ENCODE measurements at places on chromosomes 11 and 22. TPM values are rescaled to one million over a fixed set of nuclear protein-coding genes. Genes with fewer than 3 reads are reported as not detected.

The UBQLN3 gene
- total RNA-seq: not detected

The SCUBE2 gene
- total RNA-seq: 0.52 TPM

The SLC6A5 gene
- total RNA-seq: not detected

The MUC5B gene
- 3.7 TPM for total RNA-seq

The ZC3H12C gene
- total RNA-seq: 7.9 TPM

The CECR2 gene
- 0.06 TPM for total RNA-seq

The HORMAD2 gene
- total RNA-seq: not detected

The OR51B2 gene
- not detected for total RNA-seq

The TRPC6 gene
- 0.89 TPM for total RNA-seq

The SOX6 gene
- not detected for total RNA-seq

The TSSK2 gene
- not detected for total RNA-seq

The TPBGL gene
- total RNA-seq: 0.22 TPM

The H19 gene
- total RNA-seq: 8.8 TPM

The CDC42EP2 gene
- total RNA-seq: 14.5 TPM

The OR5F1 gene
- not detected for total RNA-seq

The LYVE1 gene
- 0.03 TPM for total RNA-seq

The MSANTD4 gene
- total RNA-seq: 9.6 TPM

The SELENOM gene
- 69.6 TPM for total RNA-seq

The MYOD1 gene
- total RNA-seq: not detected

The NAV2 gene
- 18.8 TPM for total RNA-seq

The TSPAN18 gene
- 1.8 TPM for total RNA-seq
